ENCODE measurements at places on chromosomes 16 and 17.

- DNase-seq: no peak
Observed at GRCh38 chr17:43958748-43959352, 5.1 kb upstream of the PYY start.

DNA sequence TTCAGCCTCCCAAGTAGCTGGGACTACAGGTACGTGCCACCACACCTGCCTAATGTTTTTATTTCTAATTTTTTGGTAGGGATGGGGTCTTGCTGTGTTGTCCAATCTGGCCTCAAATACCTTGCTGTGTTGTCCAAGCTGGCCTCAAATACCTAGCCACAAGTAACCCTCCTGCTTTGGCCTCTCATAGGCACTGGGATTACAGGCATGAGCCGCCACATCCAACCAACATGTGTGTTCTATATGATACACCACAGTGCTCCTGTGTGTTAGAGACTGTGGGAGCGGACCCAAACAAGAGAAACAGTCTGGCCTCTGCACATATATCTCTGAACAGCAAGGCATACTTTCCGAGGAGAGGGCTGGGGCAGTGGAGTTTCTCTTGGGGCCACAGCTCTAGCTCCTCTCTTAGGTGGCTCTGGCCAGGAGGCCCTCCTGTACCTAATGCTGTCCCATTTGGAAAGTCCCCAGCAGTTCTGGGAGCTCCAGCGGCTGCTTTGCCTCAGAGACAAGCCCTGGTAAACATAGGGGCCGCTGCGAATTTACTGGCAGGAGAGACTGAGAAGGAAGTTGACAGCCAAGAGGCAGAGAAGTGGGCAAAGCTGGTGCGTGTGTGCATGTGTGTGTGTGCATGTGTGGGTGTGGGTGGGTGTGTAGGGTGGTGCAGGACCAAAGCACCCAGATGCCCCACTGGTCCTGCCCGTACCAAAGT is 95.0 kb downstream of the RAB11FIP4 start:
- no peak for DNase-seq

DNA sequence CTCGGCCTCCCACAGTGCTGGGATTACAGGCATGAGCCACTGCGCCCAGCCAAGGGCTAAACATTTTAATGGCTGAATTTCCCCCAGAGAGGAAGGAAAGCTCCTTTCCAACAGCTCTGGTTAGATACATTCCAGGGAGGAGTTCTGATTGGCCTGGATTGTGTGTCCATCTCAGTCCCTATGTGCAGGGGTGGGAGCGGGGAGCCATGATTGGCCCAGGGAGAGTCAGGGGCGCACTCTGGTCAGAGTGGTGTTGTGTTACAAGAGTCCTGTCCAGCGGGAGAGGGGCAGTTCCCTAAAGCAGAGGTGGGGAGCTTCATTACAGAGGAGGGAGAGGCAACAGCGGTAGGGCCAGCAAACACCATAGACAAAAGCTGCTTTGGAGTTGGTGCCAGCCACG is 75.0 kb downstream of the RAP1GAP2 start:
- DNase-seq: no peak

GRCh38 chr16:54935266-54935968 is 4.8 kb downstream of the IRX5 start:
- DNase-seq: no peak

- peak; percentile 92 for DNase-seq
Observed at GRCh38 chr16:28309811-28310311, 17.5 kb downstream of the SBK1 start.

- DNase-seq: peak; percentile 80
Observed at GRCh38 chr16:11796227-11797165, 562 bp downstream of the ZC3H7A start.

DNA sequence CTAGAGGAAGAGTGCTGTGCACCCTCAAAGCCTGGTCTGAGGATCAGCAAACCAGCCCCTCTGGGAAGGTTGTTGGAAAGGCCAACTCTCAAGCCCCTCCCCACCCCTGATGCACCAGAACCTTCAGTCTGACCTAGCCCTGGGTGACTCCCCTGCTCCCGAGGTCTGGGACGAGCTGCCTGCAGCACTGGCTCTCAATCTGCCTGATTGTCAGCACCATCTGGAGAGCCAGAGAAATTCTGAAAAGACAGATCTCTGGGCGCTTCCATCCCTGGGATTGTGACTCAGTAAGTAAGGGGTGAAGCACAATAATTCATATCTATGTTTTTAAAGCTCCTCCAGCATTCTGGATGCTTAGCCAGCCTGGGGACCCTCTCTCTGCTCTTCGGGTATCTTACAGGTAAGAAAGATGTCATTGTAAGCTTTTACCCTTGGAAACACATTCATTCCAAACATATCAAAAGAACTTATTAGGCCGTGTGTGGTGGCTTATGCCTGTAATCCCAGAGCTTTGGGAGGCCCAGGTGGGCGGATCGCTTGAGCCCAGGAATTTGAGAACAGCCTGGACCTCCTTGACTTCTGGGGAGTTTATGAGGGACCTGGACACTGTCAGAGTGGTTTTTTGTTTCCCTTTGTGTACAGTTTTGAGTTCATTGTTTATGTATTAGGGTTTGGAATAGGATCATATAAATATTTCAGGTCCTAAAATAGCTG is 147.5 kb downstream of the KCNJ12 start:
- DNase-seq: no peak

GRCh38 chr16:21643785-21644184 is 8.6 kb downstream of the IGSF6 start:
- no peak for DNase-seq

DNA sequence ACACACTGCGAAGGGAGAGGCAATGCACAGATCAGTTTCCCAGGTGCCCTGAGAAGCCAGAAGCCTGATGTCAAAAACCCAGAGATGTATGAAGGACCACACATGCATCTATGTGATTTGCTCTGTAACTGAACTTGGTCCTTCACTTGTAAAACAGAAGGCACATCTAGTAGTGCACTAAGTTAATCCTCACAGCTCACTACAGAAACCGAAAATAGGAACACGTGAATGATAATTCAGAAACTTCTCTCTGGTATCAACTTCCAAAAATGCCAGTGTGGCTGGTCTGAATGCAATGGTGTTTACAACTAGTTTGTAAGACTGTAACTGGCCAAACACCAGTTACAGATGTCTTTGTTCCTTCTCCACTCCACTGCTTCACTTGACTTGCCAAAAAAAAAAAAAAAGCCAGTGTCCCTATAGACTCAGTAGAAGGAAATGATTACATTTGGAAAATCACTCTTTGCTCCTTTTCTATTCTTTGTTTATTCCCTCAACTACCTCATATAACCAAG is 11.3 kb downstream of the ANKRD40 start:
- DNase-seq: no peak

DNA sequence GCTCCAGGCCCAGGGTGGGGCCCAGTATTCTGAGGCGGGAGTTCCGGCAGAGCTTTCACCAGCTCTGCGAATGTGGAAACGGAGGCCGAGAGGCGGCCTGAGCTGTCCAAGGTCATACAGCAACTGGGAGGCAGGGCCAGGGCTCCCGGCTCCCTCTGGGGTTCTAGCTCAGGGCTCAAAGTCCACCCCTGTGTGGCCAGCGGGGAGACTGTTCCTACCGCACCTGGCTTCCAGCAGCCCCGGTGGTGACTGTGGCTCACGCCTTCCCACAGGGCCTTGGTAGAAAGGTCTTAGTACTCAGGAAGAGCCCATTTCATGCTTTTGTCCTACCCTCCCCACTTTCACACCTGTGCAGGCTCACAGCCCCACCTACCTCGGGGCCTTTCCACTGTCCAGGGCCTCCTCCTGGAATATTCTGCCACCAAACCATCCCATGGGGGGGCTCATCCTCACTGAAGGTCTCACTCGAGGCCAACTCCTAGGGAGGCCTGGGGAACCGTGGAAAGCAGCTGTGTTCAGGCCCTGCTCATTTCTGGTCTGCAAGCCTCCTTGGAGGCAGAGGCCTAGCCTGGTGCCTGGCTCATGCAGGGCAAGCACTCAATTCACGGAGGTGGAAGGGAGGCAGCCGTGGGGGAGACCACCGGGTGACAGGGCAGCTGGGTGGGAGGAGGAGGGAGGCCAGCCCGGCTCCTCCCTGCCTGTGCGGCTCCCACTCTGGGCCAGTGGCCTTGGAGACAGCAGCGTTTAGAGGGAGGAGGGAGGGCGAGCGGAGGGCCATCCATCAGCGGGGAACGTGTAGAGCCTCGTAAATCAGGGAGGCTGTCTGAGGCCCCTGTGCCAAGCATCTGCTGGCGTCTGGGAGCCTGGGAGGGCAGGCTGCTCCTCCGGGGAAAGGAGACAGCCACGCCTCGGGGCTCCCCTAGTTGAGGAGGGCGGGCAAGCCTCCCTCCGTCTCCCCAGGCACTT is 12.7 kb upstream of the DOC2B start:
- DNase-seq: no peak

DNA sequence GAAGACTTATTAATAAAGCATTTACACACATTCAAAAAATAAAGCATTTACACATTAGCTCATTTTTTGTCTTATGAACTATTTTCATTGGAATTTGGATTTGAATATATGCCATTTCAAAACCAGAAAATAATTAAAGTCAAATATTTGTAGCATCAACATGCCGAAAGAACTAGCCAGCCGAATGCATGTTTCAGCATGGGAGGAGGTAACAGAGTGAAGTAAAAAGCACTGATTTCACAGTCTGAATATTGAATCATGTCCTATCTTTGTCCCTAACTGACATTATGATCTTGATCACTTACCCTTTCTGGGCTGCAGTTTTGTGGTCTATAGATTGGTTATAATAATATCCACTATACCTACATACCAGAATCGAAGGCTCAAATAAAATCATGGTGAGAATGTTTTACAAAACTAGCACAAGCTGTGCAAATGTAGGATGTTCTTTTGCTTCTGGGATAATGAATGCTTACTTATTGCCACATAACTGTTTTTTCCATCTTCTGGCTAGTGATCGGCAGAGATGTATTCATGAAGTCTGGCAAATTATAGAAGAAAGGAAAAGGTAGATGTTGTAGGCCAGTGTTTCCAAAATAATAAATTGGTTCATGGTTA is 84.7 kb downstream of the TUBD1 start:
- DNase-seq: no peak

GRCh38 chr16:1105888-1106620 is 10.0 kb upstream of the C1QTNF8 start:
- DNase-seq: no peak

DNA sequence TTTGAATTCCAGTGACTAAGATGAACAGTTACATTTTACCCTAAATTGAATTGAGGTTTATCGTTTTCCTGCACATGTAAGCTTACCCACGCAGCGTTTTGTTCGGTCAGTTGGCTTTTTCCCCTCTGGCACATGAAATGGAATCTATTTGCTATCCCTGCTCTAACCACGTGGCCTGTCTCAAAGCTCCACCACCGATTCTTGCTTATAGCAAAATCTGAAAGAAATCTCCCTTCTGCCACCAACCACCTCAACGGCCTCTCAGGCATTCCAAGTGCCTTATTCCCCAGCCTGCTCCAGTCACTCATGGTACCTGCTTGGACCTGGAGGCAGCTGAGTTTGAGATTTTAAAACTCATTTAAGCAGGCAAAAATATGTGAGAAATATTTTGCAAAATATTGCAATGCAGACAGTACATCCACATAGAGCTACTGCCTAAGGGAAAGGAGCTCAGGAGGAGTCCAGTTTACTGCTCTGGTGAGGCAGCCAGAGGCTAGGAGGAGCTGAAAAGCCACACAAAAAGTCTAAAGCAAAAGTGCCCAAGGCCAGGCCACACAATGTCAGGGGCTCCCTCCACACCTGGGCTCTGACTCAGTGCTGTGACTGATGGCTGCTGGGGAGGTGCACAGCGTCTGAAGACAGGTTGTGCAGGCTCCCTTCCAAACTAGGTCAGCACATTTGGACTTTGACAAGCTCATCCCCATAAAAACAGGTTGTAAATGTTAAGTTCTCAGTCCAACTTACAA is 26.4 kb downstream of the ARHGAP17 start:
- DNase-seq: no peak

DNA sequence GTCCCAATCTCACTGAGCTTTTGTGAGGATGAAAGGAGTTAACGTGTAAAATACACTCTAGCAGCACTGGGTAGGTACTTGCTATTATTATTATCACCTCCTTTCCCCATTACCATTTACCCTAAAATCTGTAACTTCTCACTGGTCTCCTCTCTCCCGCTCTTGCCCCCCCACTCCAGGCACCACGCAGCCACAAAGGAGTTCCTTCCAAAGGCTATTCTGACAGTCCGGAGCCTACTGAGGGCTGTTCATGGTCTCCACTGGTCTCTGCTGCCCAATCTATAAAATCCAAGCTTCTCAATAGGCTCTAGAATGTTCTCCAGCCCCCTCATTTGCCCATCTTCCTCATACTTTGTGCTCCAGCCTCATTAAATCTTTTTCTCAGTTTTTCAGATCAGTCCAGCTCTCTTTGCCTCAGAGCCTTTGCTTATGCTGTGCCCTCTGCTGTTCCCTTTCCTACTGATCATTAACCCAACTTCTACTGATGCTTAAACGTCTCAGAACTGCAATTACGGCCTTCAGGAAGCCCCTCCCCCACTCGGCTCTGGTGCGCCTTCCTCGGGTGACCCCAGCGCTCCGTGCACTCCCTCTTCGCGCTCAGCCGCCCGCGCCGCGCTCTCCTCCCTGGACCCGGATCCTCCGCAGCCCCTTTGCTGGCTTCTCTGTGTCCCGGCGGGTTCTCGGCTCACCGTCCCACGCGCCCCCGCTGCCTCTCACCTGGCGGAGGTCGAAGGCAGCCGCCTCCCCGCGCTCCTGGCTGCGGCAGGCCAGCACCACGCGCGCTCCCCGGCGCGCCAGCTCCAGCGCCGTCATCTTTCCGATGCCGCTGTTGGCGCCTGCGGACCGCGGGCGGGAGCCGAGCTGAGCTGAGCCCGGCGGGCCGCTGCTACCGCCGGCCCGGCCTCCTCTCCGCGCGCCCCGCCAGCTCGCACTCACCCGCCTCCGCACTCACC is 737 bp downstream of the DHRS13 start:
- peak; percentile 71 for DNase-seq

DNA sequence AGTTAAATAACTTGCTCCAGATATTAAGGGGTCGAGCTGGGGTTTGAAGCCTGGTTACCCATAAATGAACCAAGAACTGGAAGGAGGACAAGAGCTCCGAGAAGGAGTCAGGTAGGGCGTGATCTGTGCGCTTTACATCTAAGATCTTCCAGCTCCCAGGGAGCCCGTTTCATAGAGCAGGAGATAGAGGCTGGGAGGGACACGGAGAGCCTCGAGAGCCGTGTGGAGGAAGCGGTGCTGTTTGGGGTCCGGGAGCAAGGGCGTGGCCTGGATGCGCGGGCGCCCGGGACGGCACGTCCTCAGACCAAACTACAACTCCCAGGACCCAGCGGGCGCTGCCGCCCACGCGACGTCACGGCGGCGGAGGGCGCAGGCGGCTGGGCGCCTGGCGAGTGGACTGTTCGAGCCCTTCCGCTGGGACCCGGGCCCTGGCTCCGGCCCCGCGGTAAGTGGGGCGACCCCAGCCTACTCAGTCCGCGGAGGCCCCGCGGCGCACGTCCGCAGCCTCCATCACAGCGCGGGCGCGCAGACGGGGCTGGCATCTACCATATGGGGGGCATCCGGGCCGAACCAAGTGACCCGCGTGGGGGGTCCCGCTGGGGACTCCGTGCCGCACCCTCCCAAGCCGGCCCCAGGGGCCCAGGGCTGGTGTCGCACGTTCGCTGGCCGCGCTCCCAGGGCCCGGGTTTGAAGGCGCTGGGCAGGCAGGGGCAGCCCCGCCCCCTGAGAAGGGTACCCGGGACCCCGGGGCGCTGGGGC is at the start of gene BCKDK:
TSS of gene BCKDK (plus strand) at position 352 of the 759 bp plus-strand sequence. CDS start 838 bp downstream, outside the sequence.
- DNase-seq: peak; percentile 86

- DNase-seq: no peak
Observed at GRCh38 chr16:74743668-74744299, 30.8 kb downstream of the FA2H start.

Measured in natural killer cell treated with Interleukin-12 subunit alpha and Interleukin-12 subunit beta and Interleukin-15 and Interleukin-18, amount 100 ng/mL, for 72 hours (primary cell).